NCI-H1092 (cell line): ENCODE measurements at places on chromosomes 2 and 18.

GRCh38 chr2:367246-367645, 79.4 kb upstream of the ALKAL2 start:
- DNase-seq: no peak

DNA sequence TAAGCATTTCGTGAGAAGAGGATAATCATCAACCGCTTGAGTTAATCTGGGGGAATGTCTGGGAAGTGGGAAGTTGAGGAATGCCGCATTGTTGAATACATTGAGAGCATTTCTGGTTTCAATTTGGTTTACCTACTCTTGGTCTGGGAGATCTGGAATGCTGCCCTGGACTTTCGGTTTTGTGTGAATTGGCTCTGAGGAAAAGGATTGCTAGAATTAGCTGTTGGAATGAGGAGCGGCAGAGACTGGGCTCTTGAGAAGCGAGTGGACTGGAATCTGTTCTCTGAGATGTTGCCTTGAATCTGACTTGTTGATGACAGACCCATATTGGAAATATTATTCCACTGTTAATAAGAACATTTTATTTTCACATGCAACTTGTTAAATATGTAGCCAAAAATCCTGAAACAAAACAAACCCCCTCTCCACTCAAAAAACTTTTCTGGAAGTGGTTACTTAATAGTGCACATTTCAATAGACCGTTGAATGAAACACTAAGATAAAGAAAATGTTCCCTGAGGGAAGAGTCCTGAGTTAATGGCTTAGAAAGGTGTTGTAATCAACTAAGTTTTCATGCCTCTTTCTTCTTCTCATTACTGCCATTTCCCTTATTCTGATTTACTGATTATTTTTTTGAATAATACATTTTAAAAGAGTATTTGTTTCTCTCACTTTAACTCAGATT, 50.8 kb downstream of the PTPRM start:
- DNase-seq: no peak

DNA sequence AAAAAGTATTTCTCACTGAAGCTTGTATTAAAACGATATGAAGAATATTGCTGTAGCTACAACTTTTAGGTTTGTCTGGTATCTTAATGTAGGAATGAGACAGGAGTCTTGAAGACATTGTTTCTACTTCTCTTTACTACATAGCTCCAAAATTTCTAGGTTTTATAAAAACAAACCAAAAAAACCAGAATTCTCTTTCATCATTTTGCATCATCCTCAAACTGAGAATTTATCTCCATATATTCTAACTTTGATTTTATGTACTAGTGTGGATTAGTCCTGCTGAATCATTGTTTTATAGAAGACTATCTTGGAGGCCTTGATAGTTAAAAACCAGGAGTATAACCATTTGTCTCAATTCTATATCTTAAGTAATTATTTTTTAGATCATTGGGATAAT, 100.2 kb downstream of the ICA1L start:
- no peak for DNase-seq

GRCh38 chr2:74095632-74096031, 52.1 kb downstream of the BOLA3 start:
- peak; percentile 8 for DNase-seq

- DNase-seq: no peak
These were observed 35.6 kb downstream of the GDF7 start for GRCh38 chr2:20702563-20702962.
